Upper lobe of right lung (tissue), 1 donor: ENCODE measurements at places on chromosomes 5 and 9.

DNA sequence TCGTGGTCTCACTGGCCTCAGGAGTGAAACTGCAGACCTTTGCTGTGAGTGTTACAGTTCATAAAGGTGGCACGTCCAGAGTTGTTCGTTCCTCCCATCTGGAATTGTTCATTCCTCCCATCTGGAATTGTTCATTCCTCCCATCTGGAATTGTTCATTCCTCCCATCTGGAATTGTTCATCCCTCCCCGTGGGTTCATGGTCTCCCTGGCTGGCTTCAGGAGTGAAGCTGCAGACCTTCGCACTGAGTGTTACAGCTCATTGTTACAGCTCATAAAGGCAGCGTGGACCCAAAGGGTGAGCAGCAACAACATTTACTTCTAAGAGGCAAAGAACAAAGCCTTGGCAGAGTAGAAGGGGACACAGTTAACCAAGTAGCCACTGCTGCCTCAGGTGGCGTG is 69.1 kb downstream of the GCNT1 start:
- no peak for DNase-seq

GRCh38 chr5:139062910-139063663 is 135.1 kb downstream of the SIL1 start:
- no peak for DNase-seq

DNA sequence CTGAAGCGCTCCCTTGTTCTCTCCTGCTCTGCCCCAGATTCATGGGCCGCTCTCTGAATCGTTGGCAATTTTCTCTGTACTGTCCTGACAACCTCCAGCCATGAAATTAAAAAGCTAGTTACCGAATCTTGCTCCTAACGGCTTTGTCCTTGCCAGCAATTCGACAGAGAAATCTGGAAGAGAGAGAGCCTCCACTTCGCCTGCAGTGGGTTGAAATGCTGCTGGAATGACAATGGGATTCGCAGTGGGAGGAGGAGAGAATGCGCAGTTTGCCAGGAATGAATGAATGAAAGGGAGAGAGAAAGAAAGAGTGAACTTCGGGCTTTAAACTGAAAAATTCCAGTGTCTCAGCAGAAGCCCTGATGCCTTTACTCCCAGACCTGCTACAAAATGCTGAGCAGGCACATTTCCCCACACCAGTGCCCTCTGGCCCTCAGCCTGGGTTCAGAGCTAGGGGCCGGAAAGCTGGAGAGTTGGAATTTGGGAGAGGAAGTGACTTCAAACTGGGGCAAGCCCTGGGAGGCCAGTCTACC is 11.5 kb upstream of the BOD1 start:
- DNase-seq = no peak

- no peak for DNase-seq
Measured at GRCh38 chr9:117687532-117687931, 16.7 kb upstream of the TLR4 start.
